ENCODE measurements at places on chromosomes 5 and 9. TPM values are rescaled to one million over a fixed set of nuclear protein-coding genes. Genes with fewer than 3 reads are reported as not detected.

GRCh38 chr9:108022246-108022935, 532.8 kb upstream of the KLF4 start:
- no peak for DNase-seq

Gene DMAC1
- 26.3 TPM for total RNA-seq

- peak; percentile 95 for DNase-seq
These were observed 84.7 kb downstream of the CMYA5 start for GRCh38 chr5:79774171-79774854.

GRCh38 chr5:171676286-171676944, 109.2 kb upstream of the SMIM23 start:
- no peak for DNase-seq

DNA sequence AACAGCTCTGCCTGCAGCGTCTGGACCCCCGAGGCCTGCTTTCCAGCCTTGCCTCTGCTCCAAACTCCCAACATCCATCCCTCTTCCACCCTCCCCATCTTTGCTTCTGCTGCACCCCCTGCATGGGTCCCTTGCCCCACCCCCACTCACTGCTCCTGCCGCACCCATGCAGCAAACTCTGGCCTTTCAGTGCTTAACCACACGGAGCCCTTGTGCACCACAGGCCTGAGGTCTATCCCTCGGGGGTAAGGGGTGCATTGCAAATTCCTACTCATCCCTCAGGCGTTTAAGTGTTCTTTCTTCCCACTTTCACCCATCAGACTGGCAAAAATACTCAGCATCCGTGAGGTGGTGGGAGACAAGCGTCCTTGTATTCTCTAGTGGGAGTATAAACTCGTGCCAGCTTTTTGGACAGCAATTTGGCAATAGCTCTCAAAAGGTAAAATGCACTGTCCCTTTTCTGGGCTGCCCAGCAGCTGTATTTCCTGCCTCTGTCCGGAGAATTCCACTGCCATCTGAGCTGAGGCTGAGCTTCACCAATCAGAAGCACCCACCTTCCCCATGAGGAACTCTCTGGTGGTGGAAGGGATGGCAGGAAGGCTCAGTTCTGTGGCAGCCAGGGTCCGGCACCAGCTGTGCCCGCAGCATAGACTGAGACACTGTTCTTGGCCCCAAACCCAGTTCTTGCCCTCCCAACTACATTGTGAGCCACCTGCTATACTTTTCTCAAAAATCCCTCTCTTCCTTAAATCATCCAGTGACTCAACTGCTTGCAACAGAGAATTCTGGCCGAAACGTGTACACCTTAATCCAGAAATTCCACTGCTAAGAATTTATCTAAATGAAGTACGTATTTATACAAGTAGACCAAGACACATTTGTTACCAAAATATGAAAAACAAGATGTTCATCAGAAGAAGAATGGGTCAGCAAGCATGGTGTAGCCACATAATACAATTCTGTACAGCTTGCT, 15.0 kb downstream of the PSMB7 start:
- no peak for DNase-seq

DNA sequence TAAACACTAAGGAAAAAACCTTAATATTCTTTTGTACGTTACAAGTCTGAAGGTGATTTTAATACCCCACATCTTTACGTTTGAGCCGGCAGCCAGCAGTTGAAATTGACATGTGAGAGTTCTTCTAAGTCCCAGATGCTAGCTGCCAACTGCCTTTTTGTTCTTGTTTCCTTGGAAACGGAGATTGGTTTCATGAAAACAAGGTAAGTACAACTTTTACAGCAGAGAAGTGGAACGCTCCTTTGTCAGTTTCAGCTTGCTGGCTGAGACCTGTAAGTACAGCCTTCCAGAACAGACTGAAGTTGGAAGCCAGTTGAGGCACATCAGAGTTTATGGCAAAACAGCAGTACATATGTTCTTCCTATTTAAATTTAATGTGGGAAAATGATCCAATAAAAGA, 1018.4 kb upstream of the ARRDC3 start:
- DNase-seq: peak; percentile 83

DNA sequence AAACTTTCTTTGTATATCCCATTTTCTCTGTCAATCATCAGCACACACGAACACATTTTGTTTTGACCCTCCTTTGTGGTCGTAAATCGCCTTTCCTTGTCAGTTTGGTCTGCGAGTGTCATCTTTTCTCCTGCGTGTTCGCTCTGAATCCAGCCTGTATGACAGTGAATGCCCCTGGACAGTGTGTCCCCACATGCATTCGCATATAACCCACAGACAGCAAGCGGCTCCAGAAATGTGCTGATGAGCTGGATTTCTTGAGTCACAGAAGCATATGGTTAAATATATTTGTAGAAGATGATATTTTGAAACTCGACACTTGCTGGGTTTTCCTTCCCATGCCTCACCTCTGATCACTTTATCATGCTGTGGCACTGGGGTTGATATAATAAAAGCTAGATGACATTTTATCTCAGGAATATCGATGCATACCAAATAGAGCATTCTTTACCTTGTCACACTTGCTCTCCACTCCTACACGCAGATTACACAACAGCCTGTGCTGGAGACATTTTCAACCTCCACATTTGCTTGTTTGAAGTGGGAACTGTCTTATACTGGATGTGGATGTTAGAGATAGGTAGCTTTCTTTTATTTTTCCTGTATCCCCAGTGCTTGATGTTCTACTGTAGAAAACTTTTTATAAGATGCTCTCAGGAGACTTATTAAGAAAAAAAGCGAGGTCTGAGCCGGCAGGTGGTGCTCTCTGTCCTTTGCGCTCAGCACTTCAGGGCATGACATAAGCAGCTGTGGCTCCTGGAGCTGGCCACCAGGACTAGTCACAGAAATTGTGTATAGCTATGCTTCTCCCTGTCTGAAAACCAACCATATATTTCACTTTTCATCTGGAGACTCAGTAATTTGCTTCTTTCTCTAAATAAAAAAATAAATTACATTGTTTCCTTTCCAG, 215.1 kb downstream of the SH3GL2 start:
- peak; percentile 21 for DNase-seq

DNA sequence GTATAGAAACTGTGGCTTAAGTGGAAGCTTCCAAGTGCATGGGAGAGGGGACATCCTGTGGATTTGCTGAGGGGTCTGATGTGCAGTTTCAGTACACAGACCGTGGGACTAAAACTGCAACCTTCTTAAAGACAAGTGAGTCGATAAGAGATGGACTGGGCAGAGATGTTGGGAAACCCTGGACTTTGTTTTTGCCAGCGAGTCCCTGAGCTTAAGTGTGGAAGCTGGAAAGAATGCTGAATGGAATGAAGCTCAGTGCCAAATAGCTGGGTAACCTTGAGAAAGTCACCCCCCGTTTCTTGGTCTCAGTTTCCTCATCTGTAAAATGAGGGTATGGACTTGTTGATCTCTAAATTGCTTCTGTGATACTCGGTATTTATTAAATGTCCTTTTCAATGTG, 37.3 kb upstream of the KLF9 start:
- DNase-seq: no peak

DNA sequence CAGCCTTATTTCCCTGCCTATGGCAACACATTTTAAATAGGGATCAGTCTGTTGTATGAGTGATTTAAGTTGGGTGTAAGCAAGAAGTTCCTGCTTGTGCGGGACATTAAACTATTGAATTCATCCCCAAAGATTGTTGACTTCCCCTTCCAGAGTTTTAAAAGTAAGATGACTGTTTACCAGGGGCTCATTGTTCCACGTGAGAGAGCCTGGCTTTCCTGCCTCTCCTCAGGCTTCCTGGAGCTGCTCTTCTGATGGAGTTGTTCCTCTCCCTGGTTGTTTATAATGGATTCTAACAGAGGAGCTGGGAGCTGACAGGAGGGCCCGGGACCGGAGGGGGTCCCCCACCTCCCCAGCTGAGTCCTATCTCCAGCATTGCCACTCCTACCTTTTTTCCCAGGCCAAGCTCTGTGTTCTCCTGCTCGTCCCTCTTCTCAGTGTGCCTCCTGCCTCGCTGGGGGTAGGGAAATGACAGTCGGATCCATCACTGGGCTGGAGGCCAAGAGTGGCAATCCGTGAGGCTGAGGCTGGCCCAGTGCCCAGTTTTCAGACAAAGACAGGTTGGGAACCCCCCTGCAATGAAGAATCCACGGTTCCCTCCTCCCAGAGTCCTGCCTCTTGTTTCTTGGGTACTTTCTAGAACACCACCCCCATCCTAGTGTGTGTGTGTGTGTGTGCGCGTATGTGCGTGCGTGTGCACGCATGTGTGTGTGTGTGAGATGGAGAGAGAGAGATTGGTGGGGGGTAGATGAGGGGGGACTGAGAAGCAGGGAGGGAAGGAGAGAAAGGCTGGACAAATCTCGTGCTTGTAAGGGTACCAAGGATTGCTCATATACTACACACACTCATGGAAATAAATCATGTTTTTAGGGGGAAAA, 123.7 kb upstream of the NFIB start:
- no peak for DNase-seq

GRCh38 chr5:147690595-147690994, 91.9 kb downstream of the JAKMIP2 start:
- DNase-seq: peak; percentile 78

- DNase-seq: no peak
These were observed 631 bp downstream of the CFAP77 start for GRCh38 chr9:132410642-132411041.

DNA sequence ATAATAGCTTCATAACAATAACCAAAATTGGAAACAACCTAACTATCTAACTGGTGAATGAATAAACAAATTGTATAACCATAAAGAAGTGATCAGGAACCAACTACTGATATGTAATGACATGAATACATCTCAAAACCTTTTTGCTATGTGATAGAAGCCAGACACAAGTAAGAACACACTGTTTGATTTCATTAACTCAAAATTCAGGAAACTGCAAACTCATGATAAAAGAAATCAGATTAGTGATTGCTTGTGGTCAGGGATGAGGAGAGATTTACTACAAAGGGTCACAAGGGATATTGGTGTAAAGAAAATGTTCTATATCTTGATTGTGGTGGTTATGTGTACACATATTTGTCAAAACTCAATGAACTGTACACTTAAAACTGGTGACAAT, 22.6 kb upstream of the BRINP1 start:
- no peak for DNase-seq

DNA sequence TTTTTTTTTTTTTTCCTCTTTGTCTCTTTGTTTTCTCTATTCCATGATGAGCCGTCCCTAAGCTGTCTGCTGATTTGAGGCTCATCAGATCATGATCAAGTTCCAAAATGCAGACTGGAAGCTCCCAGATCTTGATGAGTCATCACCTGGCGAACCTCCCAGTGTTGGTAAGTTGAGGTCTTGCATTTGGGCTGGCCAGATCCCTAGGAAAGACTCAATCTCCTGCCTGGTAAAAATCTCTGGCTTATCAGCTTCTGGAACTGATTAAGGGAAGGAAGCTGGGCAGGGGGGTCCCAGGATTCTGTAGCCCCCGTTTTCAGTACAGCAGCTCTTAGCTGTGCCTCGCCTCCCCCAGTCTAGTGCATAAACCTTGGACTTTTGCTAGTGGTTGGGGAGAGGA, 69.0 kb downstream of the TSPAN17 start:
- no peak for DNase-seq

DNA sequence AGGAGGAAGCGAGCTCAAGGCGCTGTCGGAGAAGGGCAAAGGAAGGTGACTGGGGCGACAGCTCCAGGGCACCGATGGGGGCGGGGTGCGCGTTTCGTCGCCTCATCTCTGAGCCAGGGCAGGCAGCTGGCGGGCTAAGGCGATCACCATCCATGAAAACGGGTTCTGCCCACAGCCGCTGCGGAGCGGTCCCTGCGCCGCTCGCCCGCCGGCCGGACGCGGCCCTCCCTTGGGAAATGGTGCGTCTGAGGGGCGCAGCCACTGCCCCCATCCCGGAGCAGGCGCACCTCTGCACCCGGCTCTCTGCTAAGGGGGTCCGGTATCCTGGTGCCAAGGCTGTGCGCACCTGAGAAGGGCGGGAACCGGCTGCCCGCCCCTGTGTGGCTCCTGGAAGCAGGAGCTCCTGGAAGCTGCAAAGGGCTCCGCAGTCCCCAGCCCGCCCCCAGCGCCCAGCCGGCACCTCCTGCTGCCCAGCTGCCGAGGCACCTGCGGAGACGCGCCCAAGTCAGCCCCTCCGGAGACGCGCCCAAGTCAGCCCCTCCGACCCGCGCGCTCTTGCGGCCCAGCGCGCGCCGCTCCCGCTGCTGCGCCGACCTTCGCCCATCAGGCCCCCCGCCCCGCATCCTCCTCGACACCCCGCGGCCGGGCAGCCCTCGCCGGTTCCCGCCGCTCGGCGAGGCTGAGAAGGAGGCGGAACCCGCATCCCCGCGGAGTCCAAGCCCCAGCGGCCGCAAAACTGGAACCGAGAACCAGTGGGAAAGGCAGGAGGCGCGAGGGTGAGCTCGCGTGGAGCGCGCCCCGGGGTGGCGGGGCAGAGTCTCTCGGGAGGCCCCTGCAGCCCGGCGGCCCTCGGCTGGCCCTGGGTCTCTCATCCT, 757 bp downstream of the ANKRD34B start:
- DNase-seq: peak; percentile 54

Gene GRIN3A
- 0.03 TPM for total RNA-seq

- no peak for DNase-seq
These were observed 275.0 kb downstream of the DRD1 start for GRCh38 chr5:175168882-175169507.

Gene NR5A1
- 0.21 TPM for total RNA-seq

GRCh38 chr5:159091065-159091464, 8.7 kb downstream of the EBF1 start:
- DNase-seq: no peak

Gene CDH9
- 0.31 TPM for total RNA-seq

Gene EEIG1
- total RNA-seq: 21.5 TPM

GRCh38 chr5:39013938-39014337, 60.3 kb downstream of the RICTOR start:
- DNase-seq: no peak

DNA sequence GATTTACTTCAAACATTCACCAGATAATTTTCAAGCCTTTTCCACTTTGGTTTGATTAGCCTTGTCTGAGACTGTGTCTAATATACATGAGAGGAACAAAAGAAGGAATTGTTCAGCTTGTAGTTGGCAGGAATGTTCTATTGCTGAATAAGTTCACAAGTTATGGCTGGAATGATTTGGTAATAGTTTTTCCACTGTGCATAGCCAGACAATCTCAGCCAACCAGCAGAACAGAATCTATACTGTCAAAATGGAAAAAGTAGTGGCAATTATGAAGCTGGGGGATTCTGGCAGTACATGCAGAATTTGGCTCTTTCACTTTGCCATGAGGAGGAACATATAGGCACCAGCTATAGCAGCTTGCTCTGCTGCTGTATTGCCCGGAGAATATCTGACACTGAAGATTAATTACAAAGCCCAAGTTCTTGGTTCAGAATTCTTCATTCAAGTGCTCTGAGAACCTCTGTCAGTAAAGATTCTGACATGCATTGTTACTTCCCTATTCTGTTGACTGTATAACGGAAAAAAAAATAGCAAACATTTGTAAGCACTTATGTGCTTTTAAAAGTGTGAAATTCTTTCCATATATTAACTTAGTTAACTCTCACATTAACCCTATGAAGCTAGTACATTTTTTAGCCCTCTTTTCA, 150.6 kb downstream of the PRR16 start:
- no peak for DNase-seq

Gene GPR150
- total RNA-seq: not detected

All from GM23338 (cell line).